ENCODE measurements at places on chromosomes 1 and 21.
A peak's percentile ranks its signal among the peaks of the same experiment; 100 is the strongest.

- DNase-seq, result no peak
Measured at GRCh38 chr1:165424454-165425216, 20.3 kb downstream of the RXRG start.

- no peak for DNase-seq
Measured at GRCh38 chr1:240005997-240006650, 85.6 kb upstream of the FMN2 start.

DNA sequence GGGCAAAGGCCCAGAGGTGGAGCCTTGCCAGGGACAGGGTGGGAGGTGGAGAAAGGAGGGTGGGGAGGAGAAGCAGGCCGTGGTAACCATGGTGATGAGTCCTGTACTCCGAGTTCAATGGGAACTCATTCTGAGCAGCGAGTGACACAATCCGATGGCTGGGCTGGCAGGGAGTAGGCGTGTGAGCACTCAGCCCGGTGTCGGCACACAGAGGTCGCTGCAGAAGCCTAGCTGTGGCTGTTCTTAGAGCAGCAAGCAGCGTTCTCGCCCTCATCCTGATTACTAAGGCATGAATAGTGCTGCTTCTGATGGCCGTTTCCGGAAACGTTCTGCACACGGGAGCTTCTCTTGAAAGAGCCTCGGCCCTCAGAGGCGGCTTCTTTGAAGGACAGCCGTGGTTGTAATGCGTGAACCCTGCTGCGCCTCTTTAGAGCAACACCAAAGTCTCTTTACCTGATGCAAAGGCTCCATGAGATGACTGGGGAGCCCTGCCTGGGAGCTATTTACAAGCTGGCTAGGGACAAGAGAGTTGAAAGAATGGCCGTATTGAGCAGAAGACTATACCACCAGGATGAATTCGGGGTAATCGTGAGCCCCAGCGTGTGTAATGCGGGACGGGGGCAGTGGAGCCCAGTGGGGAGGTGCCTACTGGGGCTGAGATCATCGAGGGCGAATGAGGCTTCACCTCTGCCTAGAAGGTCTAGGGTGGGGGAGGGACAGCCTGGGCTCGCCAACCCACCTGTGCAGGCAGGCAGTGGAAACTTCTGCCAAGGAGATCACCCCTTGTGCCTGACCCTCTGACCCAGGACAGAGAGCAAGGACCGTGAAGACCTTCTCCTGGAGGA lies 72.8 kb upstream of the PAX7 start:
- DNase-seq, result no peak

DNA sequence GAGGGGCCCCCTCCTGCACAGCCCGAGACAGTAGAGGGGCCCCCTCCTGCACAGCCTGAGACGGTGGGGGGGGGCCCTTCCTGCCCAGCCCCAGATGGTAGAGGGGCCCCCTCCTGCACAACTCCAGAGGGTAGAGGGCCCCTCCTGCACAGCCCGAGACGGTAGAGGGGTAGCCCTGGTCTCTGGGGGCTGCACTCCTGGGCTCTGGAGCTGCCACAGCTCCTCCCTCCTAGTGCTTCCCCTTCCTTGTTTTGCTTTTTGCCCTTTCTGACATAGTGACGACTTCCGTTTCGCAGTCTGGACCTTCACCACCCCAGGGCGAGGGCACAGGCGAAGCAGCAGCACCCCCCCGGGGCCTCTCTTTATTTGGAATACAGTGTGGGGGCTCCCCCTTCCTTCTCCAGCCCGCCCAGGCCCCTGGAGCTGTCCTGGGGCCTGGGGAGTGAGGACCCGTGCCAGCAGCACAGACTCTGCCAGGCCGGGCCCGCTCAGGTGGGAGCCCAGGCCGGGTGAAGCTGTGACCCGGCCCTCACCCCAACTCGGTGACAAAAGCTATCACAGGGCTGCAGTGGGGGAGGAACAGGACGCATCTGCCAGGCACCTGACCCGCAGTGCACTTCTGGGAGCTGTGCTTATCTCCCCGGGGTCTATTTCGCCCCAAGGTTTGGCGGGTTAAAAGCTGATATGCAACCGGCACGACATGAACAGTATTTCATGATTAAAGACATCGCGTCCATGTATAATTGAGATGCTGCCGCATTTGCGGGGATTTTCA lies 1.1 kb upstream of the PRXL2B start:
- DNase-seq, result no peak

DNA sequence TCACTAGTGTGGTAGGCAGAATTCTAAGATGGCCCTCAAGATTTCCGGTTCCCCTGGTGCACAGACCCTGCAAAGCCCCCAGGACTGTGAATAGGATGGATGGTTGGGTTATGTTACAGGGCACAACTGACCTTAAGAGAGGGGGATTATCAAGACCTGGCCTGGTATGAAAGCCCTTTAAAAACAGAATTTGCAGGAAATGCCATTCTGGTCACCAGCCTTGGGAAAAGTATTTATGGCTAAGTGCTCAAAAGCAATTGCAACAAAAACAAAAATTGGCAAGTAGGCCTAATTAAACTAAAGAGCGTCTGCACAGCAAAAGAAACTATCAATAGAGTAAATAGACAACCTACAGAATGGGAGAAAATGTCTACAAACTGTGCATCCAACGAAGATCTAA lies 144.7 kb upstream of the EDN2 start:
- no peak for DNase-seq

GRCh38 chr1:160885042-160885441 lies at the start of gene ITLN1:
Gene ITLN1 (minus strand): TSS chr1:160885180. CDS start chr1:160884877, 303 bp downstream.
- DNase-seq, result no peak

DNA sequence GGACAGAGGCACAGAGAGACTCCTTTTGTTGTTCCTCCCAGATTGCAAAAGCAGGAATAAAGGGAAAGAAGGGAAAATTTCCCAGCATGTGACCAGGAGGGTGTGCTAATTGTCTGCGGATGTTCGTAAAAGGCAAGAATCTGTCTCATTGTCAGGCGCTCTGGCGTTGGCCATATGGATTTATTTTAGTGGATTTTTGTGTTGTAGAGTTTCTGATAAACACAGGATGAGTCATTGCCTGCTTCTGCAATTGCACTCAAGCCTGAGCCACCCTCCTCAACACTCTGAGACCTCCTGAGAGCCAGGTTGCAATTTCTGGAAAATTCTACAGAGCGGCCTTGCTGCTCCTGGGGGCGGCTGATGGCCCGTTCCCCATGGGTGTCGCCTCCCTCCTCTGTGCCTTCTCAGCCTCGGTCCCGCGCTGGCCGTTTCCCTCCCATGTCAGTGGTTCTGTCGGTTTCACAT lies 227.7 kb downstream of the KAZN start:
- no peak for DNase-seq

DNA sequence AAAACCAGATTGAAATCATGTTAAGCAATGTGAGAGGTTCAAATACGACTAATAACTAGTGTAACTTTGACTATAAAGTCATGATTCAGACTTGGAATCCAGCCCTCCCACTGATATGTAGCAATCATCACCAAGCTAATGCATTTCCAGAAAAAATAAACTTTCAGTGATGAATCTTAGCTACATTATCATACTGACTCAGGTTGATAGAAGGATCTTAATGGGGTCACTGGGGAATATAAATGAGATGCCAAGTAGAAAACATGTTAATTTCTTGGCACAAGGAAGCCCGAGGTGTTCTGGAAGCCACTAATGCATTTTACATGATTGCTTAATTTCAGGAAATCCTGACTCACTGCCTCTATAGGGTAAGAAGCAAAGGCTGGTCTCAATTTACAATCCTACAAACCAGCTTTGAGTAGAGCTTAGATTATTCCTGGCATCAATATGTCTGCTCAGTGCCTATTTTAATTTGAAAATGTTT lies 67.7 kb downstream of the SELENOF start:
- peak; percentile 69 for DNase-seq

Data from epithelial cell of proximal tubule (primary cell).